Activated naive CD4-positive, alpha-beta T cell treated with anti-CD3 and anti-CD28 coated beads, Interleukin-2, amount 50 U/mL, for 72 hours (primary cell): ENCODE measurements at places on chromosomes 2 and 18. TPM values are rescaled to one million over a fixed set of nuclear protein-coding genes. Genes with fewer than 3 reads are reported as not detected.

Gene CFAP221
- total RNA-seq, result not detected

Gene SNTG2
- total RNA-seq, result 0.27 TPM

Gene MBP
- total RNA-seq, result 60.0 TPM

Gene PROKR1
- total RNA-seq, result not detected

Gene FN1
- 0.62 TPM for total RNA-seq
